T-helper 2 cell (primary cell): ENCODE measurements at places on chromosomes 1 and 21.
A peak's percentile ranks its signal among the peaks of the same experiment; 100 is the strongest.

DNA sequence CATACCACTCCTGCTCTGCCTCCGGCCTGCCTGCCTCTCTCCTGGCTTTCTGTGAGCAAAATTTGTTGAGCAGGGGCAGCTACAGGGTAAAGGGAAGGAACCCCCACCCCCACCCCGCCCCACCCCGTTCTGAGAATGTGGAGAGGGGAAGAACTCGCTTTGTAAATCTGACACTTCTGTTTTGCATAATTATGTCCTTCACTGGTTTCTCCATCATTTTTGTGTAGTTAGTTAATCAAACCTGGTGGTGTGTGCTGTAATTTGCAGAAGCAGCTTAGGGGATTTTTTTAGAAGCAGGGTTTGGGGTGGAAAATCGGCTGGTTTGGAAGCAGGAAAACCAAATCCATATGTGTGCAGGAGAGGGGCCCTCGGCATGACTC, 58.1 kb upstream of the TMEM51 start:
- DNase-seq: no peak

DNA sequence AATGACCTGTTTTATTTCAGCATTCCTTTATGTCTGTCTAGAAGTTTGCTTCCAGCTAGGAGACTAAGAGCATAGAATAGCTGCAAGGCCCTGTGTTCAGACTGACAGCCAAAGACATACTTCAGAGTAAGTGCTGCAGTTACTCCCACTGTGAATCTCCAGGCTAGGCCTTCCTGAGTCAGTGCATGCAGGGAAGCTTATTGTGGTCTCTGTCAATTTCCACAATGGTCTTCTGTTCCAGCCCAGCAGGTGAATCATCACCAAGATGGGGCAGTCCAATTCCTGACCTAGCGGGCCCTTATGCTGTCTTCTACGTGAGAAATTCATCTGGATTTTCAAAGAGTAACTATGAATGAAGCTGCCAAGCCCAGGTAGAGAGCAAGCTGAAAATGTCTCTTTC, 146.3 kb upstream of the C8B start:
- no peak for DNase-seq

DNA sequence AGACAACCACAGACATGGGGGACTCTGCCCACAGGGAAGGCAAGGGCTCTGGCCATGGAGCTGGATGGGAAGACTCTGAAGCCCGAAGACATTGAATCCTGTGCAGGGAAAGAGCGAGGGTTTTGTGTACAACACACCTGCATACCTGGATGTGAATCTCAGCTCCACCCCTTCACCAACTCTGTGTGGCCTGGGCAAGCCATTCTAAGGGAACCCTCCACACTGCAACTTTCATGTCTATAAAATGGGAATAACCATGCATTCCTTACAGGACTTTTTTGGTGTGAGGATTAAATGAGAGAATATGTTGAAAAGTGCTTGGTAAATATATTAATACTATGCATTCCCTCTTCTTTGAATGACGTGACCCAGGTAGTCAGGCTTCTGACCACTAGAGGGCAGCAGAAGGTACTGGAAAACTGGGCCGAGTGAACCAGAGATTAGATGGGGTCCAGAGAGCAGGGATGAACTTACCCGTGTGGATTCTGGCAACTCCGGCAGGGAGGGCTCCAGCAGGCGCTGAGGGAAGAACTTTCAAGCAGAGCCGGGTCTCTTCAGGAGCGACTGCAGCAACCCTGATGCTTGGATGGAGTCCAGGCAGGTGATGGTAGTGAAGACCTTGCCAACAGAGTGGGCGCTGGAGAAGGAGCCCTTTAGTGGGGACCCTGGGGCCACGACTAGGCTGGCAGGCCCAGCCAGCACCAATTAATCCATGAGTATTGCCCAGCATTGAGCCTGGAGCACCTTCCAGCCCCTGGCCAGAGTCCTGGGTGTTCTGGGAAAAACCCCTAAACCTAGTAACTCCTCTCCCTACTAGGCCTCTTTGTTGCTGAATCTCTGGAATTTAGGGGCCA, 834 bp upstream of the ELF3 start:
- peak; percentile 13 for DNase-seq

DNA sequence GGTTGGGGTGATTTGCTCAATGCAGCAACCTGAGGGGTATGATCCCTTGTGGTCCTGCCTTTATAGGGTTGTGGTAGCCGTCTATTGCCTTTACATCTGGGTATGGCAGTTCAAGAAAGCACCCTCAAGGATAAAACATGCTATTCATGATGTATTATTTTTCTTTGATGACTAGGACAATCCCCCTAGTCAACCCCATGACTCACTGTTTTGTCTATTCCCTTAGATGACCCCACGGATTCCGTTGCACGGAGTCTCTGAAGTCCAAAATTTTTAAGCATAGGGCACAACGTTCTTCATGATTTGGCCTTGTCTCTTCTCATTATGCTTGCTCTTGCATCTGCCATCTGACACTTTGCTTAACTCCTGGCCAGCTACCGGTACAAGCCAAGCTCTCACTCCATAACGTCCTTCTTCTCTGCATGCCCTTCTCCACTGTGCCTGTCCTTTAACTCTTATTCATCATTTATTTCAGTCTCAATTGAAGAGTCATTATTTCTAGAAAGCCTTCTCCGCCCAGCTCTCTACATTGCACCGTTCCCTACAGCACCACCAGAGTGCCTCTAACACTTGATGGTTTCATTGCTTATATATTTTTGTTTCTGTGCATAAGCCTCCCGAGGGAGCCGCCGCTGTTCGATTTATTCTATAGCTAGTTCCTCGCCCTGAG, 838 bp upstream of the DISP1 start:
- DNase-seq: no peak

DNA sequence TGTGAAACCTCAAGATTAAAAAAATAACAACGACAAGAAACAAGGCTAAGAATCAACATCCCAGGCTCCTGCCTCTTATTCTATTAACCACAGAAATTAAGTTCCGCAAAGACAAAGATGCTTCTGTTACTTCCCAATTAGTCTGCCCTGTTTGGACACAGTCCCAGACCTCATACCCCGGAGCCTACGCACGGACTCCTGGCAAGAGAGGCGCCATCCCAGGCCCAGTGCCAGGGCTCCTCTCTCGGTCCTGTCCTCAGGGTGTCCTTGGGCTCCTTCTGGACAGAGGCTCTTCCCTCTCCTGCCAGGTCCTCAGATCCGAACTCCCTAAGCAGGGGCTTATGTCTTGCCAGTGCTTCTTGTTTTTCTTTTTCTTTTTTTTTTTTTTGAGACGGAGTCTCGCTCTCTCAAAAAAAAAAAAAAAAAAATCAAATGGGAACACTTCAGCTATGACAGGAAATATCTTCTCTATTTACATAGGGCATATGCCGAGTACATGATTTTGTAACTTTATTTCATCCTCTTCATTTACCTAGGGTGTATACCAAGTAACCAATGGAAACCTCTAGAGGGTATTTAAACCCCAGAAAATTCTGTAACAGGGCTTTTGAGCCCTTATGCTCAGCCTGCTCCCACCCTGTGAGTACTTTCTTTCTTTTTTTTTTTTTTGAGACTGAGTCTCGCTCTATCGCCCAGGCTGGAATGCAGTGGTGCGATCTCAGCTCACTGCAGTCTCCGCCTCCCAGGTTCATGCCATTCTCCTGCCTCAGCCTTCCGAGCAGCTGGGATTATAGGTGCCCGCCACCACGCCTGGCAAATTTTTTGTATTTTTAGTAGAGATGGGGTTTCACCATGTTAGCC, 11.7 kb upstream of the ENO1 start:
- DNase-seq: no peak

DNA sequence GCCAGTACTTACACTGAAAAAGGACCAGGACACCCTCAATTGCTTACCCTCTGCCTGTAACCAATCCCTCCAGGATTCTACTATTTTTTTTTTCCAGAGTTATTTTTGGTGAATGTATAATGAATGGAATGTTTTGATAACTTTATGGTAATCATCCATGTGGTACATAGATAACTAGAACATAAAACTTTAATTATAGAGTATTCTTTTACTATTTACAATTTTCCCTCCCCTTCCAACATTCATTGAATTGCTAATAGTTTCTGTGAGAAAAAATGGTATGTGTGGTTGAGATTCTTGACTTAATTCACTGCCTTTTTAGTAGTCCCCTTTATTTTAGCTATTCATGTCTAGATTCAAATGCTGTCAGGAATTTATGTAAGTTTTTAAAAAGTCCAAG, 164.6 kb downstream of the CYYR1 start:
- no peak for DNase-seq

DNA sequence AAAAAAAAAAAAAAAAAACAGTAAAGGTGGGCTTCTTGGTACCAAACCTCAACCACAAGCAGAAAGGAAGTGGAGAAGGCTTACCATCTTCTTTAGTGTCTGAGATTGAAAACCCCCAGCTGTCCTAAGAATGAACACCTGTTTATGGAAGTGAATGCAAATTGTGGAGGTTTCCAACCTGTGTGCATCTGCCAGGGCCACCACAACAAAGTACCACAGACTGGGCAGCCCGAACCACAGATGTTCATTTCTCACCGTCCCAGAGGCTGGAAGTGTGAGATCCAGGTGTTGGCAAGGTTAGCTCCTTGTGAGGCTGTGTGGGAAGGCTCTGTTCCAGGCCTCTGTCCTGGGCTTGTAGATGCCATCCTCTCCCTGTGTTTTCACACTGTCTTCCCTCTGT, 348.7 kb downstream of the SETD4 start:
- DNase-seq: no peak

DNA sequence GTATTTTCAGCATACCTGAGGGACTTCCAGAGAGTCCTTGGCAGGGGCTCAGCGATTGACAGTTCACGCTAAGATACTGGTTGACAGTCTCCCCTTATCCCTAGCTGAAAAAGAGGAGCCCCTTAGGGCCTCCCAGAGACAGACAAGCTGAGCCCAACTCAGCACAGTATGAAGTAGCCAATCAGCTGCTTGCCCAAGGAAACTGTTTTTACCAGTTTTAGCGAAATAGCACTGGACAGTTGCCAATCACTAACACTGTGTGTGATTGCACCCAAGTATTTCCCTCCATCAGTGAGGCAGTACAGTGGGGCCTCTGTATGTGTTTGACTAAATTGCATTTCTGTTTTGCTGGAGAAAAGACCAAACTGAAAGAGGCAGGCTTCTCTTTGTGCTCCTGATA, 27.0 kb downstream of the KHDRBS1 start:
- no peak for DNase-seq

DNA sequence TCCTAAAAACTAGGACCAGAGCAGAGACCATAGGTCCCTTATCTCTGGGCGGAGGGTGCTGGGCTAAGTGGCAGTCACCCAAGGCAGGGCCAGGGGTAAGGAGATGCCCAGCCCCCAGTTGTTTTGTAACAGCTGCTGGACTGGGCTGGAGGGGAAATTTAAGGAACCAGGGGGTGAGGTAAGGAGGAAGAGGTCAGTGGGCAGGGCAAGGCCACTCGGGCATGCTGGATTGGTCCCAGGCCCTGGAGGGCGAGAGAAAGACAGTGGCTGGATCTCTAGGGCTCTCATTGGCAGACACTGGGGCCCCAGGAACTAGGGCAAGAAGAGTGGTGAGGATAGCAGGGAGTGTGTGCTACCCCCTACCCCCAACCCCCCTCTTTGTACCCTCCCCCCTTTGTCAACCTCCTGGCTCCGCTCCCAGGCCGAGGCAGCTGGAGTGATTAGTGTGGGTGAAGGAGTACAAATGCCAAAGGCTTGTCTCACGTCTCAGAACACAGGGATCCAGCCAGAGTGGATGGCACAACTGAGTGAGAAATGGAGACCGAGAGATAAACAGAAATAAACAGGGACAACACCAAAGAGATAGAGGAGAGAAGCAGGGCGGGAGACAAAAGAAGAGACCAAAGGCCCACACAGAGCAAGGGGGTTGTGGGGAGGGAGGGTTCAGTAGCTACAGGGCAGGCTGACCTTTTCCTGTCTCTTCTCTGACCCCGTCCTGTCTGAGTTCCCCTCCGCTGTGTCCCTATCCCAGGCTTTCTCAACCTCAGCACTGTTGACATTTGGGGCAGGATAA, 20.5 kb upstream of the THRAP3 start:
- no peak for DNase-seq

DNA sequence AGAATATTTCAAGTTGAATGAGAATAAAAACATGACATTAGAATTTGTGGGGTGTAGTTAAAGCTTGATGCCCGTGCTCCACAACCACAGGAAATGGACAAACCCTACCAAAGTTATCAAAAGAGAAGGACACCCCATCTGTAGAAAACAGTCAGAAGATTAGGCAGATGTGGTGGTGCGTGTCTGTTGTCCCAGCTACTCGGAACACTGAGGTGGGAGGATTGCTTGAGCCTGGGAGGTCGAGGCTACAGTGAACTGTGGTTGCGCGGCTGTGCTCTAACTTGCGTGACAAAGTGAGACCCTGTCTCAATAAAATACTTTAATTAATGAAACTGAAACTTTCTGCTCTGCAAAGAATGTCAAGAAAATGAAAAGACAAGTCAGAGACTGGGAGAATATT, 1.5 kb upstream of the SPATC1L start:
- no peak for DNase-seq

- DNase-seq: no peak
Observed at GRCh38 chr1:246921481-246921880, 10.3 kb downstream of the AHCTF1 start.

- DNase-seq: no peak
Observed at GRCh38 chr21:15592271-15592860, 137.4 kb upstream of the USP25 start.

GRCh38 chr1:58597996-58598395, 20.9 kb upstream of the TACSTD2 start:
- no peak for DNase-seq

DNA sequence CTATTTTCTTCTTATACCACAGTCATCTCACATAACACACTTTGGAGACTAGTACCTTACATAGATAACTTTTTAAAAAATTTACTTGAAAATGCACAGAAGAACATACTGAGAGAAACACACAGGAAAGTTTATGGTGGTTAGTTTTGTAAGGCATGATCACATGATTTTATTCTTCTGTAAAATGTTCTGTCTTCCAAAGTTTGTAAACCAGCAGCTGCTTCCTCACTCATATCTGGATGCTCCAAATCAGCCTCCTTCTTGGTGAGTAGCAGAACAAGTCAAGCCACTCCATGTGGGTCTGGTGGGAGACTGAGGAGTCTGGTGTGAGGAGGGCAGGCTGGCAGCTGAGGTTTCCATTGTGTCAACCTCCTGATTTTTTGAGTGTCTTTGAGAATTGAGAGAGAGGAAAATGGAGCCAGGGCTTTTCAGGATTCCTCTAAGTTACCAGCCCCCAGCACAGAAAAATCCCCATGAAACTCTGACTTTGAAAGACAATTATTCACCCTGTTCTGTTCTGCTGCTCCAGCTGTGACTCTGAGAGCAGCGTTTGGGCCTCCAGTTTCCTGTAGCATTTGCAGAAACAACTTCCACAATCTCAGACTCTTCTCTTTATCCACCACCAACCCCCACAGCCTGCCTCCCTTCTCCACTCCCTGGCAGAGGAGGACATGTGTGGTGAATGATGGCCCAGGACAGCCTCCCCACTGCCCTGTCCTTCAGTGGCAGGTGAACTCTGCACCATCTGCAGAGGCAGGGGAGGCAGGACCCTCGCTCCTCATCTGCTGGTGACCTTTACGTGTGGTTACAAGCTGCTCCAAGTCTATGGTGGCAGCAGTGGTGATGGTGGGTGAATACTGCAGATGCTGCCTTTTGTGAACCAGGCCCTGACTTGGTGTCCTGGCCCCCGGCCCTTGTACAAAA, 82.3 kb downstream of the FCRL5 start:
- no peak for DNase-seq

GRCh38 chr1:3283849-3284248, 170.6 kb upstream of the ARHGEF16 start:
- no peak for DNase-seq

GRCh38 chr1:157782931-157783330, 6.0 kb upstream of the FCRL2 start:
- DNase-seq: no peak

GRCh38 chr1:219985169-219985568, 56.8 kb upstream of the SLC30A10 start:
- DNase-seq: no peak

- DNase-seq: no peak
Observed at GRCh38 chr1:205077158-205077933, 6.9 kb downstream of the TMEM81 start.
